Anterior cingulate cortex (tissue), 58 donors: ENCODE measurements at places on chromosomes 7 and 10.

DNA sequence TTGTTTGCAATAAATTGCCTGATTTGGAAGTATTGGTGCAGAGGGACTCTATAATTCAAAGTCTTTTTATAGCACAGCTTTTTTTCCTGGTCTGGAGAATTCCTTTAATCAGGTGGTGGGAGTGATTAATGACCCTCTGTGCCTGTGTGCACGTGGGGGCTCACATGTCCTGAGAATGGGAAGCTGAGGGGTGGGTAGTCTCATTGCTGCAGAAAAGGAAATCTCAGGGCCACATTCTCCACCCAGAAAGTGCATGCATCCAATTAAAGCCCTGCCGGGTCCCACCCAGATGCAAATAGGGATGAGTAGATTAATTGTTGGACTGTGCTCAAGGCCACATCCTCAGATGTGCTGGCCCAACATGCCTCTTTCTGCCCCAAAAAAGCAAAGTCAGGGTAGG lies 324.7 kb downstream of the CXCL12 start:
- DNase-seq = no peak

DNA sequence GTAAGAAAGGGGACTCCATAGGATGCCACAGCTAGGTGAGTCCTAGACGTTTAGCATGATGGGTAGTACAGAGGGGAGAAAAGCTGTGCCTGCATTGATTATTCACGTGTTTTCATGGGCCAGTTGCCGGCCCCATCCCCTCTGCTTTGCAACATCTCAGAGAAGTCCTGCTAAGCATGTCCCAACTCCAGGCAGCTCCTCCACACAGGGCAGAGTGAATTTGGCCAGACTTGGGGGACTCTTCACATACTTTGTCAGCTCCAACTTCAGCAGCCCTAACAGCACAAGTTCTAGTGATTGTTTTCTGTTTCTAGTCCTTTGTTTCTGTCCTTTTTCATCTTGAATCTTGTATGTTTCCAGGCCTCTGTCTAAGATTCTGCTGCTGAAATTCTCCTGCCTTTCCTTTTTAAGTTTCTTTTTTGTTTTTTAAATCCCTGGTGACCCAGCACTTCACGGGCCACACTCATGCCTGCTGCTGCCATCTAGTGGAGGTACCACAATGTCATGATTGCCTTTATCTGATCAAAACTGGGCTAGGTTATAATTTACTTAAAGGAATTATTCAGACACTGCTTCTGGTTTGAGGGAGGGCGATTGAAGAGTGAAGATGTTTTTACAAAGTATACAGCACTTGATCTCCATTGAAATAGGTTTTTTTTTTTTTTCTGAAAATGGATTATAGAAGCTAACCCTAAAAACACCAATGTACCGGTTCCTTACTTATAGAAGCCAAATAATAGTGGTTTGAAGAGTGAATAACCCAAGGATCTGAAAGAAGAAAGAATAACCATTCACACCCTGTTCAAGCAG lies 276.9 kb downstream of the CSTF2T start:
- DNase-seq = no peak

DNA sequence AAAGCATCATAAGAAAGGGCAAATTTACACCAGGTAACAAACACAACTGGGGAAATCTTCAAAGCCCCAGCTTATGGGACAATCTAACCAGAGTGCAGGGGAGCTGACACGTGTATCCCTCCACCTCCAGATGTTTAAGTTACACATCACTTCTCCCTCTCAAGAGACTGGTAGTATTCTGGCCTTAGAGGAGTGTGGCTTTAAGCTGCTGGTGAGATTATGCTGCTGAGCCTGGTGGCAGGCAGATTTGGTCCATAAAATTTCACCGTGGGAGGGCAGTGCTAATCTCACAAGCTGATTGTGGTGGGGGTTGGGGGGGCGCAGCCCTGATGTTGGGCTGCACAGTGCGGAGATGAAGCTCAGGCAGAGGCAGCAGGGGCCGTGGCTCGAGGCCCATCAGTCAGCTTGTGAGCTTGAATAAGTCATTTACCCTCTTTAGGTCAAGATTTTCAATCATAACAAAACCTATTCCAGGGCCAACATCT lies 431.0 kb upstream of the GALNT17 start:
- no peak for DNase-seq

GRCh38 chr10:49621561-49621960 lies 7.7 kb downstream of the CHAT start:
- DNase-seq = no peak

GRCh38 chr10:71536332-71536731 lies 139.6 kb downstream of the CDH23 start:
- DNase-seq = no peak

GRCh38 chr10:60536529-60537114 lies 146.9 kb upstream of the ANK3 start:
- DNase-seq = no peak

DNA sequence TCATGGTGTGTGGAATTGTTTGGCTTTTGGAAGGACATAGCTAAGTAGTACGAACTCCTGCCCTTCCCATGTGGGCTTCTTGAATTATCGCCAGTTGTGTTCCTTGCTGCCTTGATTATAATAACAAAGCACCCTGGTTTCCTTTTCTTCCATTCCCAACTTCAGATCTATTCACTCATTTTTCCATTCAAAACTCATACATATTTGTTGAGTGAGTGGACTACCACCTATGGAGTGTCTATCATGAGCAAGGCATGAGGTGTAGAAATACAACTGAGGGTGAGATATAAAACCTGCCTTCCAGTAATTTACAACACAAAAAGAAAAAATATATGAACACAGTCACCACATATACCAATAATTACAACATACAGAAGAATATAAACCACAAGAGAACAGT lies 4.9 kb upstream of the COL17A1 start:
- no peak for DNase-seq

DNA sequence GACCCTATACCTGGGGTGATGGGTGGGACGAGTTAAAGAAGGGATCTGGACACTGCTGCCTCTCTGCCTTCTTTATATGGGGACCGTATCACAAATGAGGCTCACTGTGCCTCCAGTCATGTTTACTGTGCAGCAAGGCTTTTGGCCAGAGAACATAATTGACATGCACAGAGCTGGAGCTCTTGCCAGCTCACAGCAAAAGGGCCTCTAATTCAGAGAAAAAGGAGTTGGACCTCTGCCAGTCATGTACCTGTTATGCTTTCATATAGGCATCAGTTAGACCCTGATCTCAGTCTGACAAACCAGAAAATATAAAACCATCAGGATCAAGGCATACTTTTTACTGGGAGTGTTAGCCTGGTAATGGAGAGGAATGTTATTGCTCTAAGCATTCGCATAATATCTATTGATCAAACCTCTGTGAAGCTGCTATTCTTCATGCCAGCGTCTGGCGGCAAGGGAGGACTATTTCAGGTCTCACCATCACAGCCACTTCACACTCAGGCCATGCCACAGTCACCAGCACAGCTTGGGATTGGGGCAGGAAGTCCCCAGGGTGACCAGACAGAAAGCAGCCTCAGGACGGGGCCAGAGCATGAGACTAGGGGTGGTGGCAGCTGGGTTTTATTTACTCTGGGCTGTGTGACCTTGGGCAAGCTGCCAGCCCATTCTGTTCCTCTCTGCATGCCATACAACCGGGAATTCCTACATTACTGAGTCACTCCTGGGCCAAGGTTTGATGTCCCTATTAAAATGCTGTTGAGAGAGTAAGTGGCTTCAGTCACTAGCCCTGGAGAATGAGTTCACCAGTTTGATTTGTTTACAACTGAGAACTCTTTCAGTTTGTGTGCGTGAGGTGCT lies 90.1 kb downstream of the NPSR1 start:
- no peak for DNase-seq

GRCh38 chr7:97094284-97094930 lies 23.1 kb upstream of the SDHAF3 start:
- DNase-seq = no peak
